ENCODE measurements at places on chromosomes 1 and 21. TPM values are rescaled to one million over a fixed set of nuclear protein-coding genes. Genes with fewer than 3 reads are reported as not detected.
A peak's percentile ranks its signal among the peaks of the same experiment; 100 is the strongest.

DNA sequence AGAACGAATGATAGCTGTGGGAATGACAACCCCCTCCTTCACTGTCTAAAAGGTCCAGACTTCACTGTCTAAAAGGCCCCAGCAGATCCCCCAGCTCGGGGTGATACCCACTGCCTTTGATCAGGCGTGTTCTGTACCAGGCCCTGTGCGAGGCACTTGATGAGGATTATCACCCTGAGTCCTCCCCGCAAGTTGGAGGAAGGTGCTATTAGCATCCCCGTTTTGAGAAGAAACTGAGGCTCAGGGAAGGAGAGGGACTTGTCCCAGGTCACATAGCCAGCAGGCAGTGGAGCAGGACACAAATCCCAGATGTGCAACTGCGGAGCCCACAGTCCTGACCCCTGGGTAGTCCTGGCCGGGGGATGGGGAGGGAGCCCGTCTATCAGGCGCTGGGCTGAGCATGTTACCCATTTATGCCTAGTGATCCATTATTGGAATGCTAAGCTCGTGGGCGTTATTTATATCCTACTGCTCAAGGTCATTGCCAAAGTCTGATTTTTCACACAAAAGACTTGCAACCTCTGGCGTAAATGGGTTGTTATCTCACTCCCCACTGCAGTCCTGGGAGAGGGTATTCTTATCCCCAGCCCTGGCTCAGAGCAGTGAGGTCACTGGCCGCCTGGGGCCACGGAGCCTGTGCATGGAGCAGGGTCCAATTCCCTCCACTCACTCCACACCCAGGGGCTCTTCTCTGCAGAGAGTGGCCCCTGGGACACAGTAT lies 722.2 kb downstream of the MATN1 start:
- no peaks in the 10 kb centered on the region for H3K4me1 ChIP-seq
- H3K4me3 ChIP-seq: no peak overlapping the region
- H3K27ac ChIP-seq: no peak overlapping the region
- no peak for DNase-seq
- no peaks in the 10 kb centered on the region for H3K36me3 ChIP-seq

DNA sequence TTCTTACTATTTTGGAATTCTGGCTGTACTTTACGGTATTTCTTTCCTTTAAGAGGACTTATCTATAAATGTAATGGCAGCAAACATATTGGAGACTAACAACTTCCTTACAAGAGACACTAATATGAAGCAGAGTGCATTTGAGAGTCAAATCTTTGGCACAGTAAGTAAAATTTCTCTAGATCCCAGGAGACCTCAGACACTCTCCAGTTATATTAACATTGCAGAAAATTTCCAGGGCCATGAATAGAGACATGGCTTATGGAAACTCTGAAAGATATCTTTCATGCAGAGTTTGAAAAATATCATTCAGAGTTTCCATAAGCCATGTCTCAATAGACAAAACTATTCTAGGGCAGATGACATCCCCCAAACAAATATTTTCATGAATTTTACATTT lies 51.2 kb downstream of the IL23R start:
- no peaks in the 10 kb centered on the region for H3K27me3 ChIP-seq
- H3K4me3 ChIP-seq: no peak overlapping the region
- DNase-seq: no peak
- H3K36me3 ChIP-seq: no peaks in the 10 kb centered on the region
- H3K4me1 ChIP-seq: peaks cover 5% of the 10 kb centered on the region

DNA sequence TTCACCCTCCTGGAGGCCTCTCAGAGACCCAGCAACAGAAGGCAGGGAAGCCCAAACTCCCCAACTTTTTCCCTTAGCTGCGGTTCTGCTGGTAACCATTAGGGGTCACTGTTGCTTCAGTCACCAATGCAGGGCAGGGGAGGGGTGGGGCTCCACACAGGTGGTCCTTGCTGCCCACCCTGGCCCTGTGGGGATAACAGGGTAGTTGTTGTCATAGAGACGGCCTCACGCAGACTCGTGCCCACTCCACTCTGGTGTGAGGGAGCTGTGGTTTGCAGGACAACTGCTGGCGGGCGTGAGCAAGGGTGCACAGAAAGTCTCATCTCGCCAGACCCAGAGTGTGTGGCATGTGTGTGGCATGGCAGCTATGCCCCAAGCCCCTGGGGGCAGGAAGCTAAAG lies 19.9 kb downstream of the INSRR start:
- no peaks in the 10 kb centered on the region for H3K36me3 ChIP-seq
- H3K4me3 ChIP-seq: no peak overlapping the region
- H3K27me3 ChIP-seq: peaks cover 75% of the 10 kb centered on the region
- peak; percentile 49 for DNase-seq
- H3K4me1 ChIP-seq: no peaks in the 10 kb centered on the region

GRCh38 chr1:10781137-10781536 lies 15.3 kb downstream of the CASZ1 start:
- no peaks in the 10 kb centered on the region for H3K27me3 ChIP-seq
- no peak overlapping the region for H3K4me3 ChIP-seq
- no peak for DNase-seq
- H3K4me1 ChIP-seq: no peaks in the 10 kb centered on the region

Gene GBP6
- total RNA-seq: 0.15 TPM

Gene AADACL4
- not detected for total RNA-seq
